BJ (cell line): ENCODE measurements at places on chromosomes 6 and 20. TPM values are rescaled to one million over a fixed set of nuclear protein-coding genes. Genes with fewer than 3 reads are reported as not detected.

- no peak for DNase-seq
Observed at GRCh38 chr6:159963111-159963510, 5.8 kb upstream of the IGF2R start.

- DNase-seq = no peak
Observed at GRCh38 chr6:94144807-94145206, 725.4 kb upstream of the EPHA7 start.

GRCh38 chr6:129195643-129196042 is 312.7 kb downstream of the LAMA2 start:
- DNase-seq = peak; percentile 63

DNA sequence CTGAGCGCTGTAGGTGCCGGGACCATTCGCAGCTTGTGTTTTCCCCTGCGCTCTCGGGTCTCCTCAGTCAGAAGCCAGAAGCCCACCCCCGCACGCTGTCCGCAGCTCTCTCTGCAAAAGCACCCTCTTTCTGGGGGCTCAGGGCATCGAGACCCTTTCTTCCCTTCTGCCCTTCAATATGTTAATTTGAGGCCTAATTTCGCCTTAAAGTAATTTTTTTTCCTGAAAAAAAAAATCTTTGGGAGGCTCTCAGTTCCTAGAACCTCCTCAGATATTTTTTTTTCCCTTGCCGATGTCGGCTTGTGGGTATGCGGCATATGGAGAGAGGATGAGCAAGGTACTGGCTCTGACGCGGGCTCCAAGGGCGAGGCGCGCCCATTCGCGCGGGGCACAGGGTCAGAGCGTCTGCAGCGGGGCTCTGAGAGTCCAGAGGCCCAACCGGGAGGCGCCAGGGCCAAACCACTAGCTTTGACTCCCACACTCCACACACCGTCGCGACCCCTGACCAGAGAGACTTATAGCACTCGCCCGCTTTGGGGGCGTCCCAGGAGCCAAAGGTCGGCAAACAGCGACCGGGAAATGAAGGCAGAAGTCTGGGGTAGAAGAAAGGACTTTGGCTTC is 893 bp downstream of the PRDM13 start:
- DNase-seq = no peak

DNA sequence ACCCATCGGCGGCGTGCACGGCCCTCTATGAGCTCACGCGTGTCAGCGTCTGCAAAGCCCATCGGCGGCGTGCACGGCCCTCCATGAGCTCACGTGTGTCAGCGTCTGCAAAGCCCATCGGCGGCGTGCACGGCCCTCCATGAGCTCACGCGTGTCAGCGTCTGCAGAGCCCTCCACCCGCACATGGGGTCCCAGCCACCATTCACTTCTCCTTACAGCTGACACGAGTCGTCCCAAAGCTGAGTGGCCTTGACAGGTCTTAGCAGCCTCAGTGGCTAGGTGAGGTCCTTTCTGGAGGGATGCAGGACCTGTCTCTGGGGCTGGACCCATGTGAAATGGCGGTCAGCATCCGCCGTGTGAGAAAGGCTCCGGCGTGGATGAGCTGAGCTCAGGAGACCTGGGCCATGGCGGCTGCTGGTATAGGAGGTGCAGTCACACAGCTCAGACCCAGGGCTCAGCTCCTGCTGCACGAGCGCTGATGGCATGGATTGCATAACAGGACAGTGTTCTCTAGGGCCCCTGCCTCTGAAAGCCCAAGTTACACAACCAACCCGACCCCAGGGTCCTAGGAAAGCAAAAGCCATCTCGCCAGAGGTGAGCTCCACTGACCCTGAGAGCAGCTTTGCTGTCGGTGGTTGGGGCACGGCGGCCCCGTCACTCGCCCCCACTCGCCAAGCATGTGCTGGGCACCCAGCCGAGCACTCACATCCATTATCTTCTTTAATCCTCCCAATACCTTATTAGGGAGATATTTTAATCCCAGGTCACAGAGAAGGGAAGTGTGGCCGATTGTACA is 38.9 kb downstream of the DLL1 start:
- DNase-seq = no peak

- DNase-seq = peak; percentile 57
Observed at GRCh38 chr20:18524646-18525045, 16.9 kb downstream of the SEC23B start.

DNA sequence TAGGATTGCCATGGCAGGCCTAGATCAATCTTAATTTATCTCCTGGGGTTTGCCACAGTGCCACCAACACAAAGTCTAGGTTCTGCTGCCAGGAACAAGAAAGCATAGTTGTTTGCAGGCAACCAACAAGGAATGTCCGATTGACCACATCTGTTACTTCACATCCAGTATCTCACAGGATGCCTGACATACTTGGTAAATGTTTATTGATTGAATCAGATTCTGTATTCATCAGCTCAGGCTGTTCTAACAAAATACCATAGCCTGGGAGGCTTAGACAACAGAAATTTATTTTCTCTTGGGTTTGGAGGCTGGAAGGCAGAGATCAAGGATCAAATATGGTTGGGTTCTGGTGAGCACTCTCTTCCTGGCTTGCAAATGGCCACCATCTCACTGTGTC is 26.3 kb upstream of the MC3R start:
- no peak for DNase-seq

DNA sequence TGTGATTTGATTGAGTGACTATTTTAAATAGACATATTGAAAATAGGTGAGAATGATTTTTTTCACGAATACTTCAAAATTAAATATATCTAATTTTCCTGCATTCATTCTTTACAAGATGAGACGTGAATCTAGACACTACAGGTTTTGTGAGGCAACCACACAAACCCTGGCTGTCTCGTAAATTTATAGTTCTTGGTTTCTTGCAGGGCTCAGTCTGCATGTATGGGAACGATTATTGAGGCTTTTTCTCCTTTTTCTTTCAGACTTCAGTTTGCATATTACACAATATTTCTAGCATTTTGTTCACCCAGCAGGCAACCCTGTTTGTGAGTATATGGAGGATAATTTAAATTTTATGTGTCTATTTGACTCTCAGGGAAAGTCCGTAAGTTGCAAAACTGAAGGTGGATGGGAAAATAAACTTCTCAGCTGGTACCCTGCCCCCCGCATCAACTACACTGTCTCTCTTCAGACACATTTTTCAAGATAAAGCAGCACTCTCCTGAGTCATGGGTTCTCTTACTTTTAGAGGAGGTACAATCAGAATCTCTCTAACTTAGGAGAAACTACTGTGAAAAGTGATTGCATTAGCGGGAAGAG is 1349.3 kb downstream of the GRIK2 start:
- DNase-seq = no peak

DNA sequence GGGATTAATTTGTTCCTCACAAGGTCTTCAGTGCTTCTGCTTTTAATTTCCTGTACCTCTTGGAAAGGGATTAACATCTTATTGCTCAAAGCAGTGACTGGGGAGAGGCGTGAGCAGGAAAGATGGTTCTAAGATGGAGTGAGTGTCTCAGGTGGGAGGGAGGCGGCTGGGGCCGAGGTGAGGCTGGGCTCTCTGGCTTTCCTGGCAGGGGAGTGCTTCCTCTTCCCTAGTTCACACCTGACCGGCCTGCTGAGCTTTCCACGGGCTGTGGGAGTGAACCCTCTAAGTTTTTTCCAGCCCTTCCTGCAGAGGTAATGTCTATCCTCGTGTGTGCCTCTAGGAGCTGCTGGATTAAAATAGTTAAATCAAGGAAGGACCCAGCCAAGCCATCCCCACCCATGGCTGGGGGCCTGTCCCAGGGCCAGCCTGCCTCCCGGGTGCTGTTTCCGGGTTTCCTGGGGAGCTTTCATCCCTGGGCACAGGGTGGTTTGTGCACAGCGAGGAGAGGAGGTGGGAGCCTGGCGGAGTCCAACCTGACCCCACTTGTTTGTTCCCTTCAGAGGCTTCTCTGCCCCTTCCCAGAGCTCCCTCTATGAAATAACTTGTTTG is 179.1 kb downstream of the TFAP2C start:
- DNase-seq = no peak

GRCh38 chr6:130326496-130326895 is 39.3 kb upstream of the TMEM200A start:
- DNase-seq = no peak

DNA sequence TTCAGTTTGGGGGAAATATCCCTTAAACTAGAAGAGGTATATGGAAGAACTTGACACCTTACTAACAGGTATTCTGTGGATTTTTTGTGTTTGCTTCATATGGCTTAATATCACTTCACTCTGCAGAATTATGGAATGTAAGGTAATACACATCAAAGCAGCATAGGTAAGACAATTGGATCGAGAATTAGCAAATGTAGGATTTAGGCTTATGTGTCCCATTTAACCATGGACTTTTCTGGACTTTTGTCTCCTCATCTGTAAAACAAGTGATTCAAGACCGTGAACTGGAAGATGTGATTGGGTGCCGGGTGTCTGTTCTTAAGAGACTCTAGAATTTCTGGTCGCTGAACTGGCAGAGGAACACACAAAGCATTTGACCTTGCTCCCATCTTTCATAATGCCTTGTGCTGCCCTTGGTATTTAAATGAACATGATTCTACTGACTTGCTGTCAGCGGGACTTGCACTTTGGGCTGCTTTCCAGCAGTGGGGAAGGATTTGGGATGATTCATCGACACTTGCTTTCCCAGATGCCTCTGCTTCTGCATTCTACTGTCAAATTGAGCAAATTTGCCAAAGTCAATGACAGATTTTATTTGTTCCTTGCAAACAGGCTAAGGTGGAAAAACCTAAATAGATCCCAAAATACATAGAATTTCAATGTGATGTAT is 199.8 kb downstream of the PLCB1 start:
- peak; percentile 8 for DNase-seq

Gene TMEM200A
- 6.0 and 9.2 TPM in 2 replicates for polyA plus RNA-seq

Gene WFDC12
- polyA plus RNA-seq = not detected in 2 replicates

Gene C6orf52
- polyA plus RNA-seq = 0.28 and 0.74 TPM in 2 replicates

Gene SDC4
- 147 and 153 TPM in 2 replicates for polyA plus RNA-seq

Gene RAET1E
- polyA plus RNA-seq = 0.22 and 0.31 TPM in 2 replicates

Gene CCR6
- not detected in 2 replicates for polyA plus RNA-seq
